ENCODE measurements at places on chromosomes 11 and 22. TPM values are rescaled to one million over a fixed set of nuclear protein-coding genes. Genes with fewer than 3 reads are reported as not detected.

ZDHHC8 gene
- total RNA-seq = 44.2 TPM

SCGB1A1 gene
- not detected for total RNA-seq

ZNF202 gene
- total RNA-seq = 9.9 TPM

MAPK8IP2 gene
- total RNA-seq = 0.18 TPM

SREBF2 gene
- 157 TPM for total RNA-seq

PAK1 gene
- 47.1 TPM for total RNA-seq

SOX6 gene
- not detected for total RNA-seq

CDCA5 gene
- total RNA-seq = 98.2 TPM

DNA sequence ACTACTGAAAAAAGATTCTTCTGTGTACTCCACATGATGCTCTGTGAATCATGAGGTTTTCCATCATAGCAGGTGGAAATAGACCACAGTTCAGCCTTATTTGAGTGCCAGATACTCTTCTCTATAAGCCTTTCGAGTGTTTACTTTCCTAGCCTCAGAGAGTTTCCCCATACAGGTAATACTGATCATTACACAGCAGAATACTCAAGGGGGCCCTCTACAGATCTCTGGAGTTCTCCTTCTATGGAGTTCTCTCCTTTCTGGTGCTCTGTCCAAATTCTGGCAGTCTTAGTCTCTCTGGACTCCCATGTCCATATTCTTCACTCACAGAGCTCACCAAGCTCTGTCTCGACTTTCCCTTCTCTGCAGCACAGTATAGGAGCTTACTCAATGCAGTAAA is 175.7 kb upstream of the CARD18 start:
- no peaks in the 10 kb centered on the region for H3K36me3 ChIP-seq
- no peak overlapping the region for H3K27ac ChIP-seq
- H3K4me3 ChIP-seq = no peak overlapping the region
- H3K4me1 ChIP-seq = no peaks in the 10 kb centered on the region

DNA sequence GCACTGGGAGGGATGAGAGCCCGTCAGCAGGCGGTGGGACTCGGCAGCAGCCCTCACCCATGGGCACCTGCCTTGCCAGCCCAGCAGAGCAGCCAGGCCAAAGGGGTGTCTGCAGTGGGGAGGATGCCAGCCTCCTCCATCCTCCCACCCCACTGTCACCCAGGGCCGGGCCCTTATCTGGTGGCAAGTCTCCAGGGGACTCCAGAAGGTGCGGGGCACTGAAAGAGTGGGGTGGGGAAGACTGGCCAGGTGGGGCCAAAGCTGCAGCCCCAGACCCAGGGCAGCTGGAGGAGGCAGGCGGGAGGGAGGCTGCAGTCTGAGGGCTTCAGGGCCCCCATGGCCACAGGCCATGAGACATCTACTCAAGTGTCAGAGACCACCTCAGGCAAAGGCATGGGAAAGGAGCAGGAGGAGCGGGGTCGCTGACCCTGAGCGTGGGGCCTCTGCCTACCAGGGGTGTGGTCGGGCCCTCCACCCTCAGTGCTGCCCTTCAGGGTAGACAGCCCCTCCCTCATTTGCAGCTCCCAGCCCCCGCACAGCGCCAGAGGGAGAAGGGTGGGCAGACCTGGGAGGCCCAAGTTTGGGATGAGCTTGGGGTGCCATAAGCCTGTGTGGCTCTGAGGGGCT is 3.5 kb downstream of the DGCR6L start:
- peak; percentile 14 for DNase-seq
- no peak overlapping the region for H3K4me3 ChIP-seq
- peaks cover 7% of the 10 kb centered on the region for H3K36me3 ChIP-seq
- no peak overlapping the region for H3K27ac ChIP-seq

- H3K4me3 ChIP-seq = no peak overlapping the region
- H3K27ac ChIP-seq = no peak overlapping the region
- DNase-seq = no peak
- H3K36me3 ChIP-seq = no peaks in the 10 kb centered on the region
- H3K4me1 ChIP-seq = peaks cover 64% of the 10 kb centered on the region
- no peaks in the 10 kb centered on the region for H3K27me3 ChIP-seq
Measured at GRCh38 chr11:12090761-12091258, 19.6 kb upstream of the MICAL2 start.

DNA sequence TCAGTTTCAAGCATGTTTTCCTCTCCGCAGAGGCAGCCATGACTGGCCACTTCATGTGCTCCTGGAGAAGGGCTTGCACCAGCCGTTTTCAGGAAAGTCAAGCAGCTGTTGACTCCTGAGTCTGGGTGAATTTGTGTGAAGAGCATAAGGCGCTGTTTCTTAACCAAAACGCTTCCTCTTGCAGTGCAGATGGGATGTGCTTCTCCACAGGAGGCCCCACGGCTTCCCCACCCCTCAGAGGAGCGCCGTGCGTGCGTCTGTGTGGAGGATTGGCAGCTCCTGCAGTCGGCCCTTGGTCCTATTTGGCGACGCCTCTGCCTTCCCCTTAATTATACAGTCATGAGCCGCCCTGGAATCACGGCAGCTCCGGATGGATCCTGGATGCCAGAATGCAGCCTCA is 54.1 kb upstream of the B3GAT1 start:
- no peaks in the 10 kb centered on the region for H3K4me1 ChIP-seq
- H3K36me3 ChIP-seq = no peaks in the 10 kb centered on the region
- H3K27ac ChIP-seq = no peak overlapping the region
- H3K4me3 ChIP-seq = no peak overlapping the region
- DNase-seq = no peak
- H3K27me3 ChIP-seq = peaks cover 24% of the 10 kb centered on the region

GRCh38 chr11:14203321-14203720 is 155.7 kb downstream of the RRAS2 start:
- no peak for DNase-seq
- peaks cover 3% of the 10 kb centered on the region for H3K27me3 ChIP-seq
- H3K4me1 ChIP-seq = peaks cover 16% of the 10 kb centered on the region

DNA sequence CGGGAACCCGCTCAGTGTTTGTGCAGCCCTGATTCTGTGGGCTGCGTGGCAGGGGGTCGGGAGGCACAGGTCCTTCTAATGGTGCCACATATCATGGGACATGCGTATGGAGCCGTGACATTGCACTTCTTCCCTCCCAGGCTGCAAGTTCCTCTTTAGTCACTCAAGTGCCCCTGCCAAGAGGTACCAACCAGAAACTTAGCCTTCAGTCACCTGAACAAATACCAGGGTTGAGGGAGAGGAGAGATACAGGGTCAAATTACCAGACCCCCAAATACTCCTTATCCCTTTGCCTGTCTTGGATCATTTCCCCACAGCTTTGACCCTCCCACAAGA is 209.1 kb downstream of the BUD13 start:
- no peak overlapping the region for H3K4me3 ChIP-seq
- no peaks in the 10 kb centered on the region for H3K27me3 ChIP-seq
- no peak overlapping the region for H3K27ac ChIP-seq

- H3K4me1 ChIP-seq = no peaks in the 10 kb centered on the region
- no peak overlapping the region for H3K27ac ChIP-seq
- H3K27me3 ChIP-seq = no peaks in the 10 kb centered on the region
- no peak for DNase-seq
- no peak overlapping the region for H3K4me3 ChIP-seq
- peaks cover 6% of the 10 kb centered on the region for H3K36me3 ChIP-seq
Measured at GRCh38 chr11:75968021-75968625, 153.1 kb downstream of the UVRAG start.

GRCh38 chr22:35552196-35552842 is 11.7 kb downstream of the RASD2 start:
- no peak overlapping the region for H3K4me3 ChIP-seq
- no peaks in the 10 kb centered on the region for H3K27me3 ChIP-seq
- peak; percentile 83 for DNase-seq
- H3K27ac ChIP-seq = no peak overlapping the region
- no peaks in the 10 kb centered on the region for H3K36me3 ChIP-seq

DNA sequence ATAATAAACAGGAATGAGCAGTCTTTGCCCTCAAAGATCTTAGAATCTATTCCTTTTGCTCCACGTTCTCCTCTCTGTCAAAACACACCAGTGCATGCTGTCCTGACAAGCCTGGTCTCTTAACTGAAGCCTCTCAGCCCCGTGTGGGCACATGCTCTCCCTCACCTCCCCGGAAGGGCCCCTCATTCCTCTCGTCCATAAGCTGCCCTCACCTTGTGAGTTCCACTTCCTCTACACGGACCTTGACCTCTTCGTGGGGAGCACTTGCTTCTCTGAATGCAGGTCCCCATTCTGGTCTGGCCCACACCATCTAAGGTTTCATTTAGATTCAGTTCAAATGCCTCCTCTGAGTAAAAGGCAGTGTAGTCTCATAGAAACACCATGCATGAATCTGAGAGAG is 412.3 kb upstream of the SYN3 start:
- DNase-seq = no peak
- no peaks in the 10 kb centered on the region for H3K36me3 ChIP-seq
- no peaks in the 10 kb centered on the region for H3K27me3 ChIP-seq
- no peak overlapping the region for H3K4me3 ChIP-seq
- no peaks in the 10 kb centered on the region for H3K4me1 ChIP-seq
- no peak overlapping the region for H3K27ac ChIP-seq

DNA sequence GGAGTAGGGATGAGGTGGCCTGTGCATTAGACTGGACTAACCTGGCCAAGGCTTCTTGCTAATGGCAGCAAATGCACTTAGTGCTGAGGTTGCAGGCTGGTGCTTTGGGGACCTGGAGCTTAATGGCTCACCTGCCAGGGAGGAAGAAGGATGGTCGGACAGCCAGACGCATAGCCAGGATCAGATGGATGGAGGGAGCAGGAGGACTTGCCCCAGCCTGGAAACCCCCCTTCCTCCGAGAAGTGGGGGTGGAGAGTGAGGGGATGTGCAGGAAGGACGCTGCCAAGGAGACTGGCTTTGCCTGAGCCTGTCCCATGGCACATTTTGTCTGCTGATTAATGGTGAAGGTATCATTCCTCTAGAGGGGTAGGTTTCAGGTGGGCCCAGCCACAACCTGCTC is 17.9 kb downstream of the IGLL1 start:
- H3K27me3 ChIP-seq = peaks cover 24% of the 10 kb centered on the region
- no peak overlapping the region for H3K27ac ChIP-seq

DNA sequence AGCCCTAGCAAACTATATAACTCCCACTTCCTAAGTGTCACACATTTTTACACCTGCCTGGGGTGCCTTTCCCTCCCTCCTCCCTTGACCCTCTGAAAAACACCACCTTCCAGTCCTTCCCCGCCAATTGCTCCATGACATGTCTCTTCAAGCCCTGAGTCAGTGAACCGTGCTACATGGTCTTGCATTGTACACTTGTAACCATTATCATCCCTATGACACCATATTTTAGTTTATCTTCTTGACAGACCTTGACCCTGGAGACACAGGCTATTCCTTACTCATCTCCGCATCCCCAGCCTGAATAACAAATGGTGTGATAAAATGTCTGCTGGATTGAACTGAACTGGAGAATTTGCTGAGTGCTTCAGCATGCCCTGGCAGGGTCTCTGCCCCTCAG is 36.9 kb downstream of the TNKS1BP1 start:
- no peak overlapping the region for H3K4me3 ChIP-seq
- peaks cover 17% of the 10 kb centered on the region for H3K27me3 ChIP-seq
- no peak for DNase-seq
- peaks cover 2% of the 10 kb centered on the region for H3K4me1 ChIP-seq

DNA sequence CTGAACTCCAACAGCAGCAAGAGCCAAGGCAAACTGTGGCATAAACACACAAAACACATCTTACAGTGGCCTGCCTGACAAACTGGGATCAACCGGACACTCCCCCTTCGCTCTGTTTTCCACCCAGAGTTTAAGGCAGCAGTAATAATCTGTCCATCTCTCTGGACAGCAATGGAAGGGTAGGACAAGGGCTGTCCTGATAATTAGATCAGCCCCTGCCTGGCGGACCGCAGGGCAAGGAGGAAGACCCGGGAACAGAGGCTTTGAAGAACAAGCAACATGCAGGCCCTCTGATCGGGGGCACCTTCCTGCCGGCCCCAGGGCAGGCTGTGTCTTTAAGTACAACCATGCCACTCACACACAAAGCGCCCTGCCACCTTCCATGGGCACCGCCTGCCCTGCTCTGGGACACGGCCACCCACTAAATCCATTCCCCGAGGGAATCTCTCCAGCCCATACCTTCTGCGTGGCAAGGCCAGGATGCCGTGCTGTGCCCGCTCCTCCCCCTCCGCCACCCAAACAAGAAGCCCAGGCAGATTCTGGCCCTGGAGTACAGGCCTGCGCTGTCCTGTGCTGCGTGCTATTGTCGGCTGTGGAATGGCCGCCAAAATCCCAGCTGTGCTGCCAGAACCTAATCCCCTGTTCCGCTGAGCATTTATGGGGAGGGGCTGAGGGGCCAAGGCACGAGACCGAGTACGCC is 38.8 kb downstream of the NUMA1 start:
- H3K36me3 ChIP-seq = peaks cover 15% of the 10 kb centered on the region
- H3K4me1 ChIP-seq = peaks cover 5% of the 10 kb centered on the region
- H3K27ac ChIP-seq = no peak overlapping the region
- H3K4me3 ChIP-seq = no peak overlapping the region
